ENCODE measurements at places on chromosomes 7 and 10. TPM values are rescaled to one million over a fixed set of nuclear protein-coding genes. Genes with fewer than 3 reads are reported as not detected.
A peak's percentile ranks its signal among the peaks of the same experiment; 100 is the strongest.

Gene SRRM3
- total RNA-seq, result 0.27 TPM

GRCh38 chr10:5978230-5978489, 817 bp upstream of the IL15RA start:
- no peak for DNase-seq

GRCh38 chr10:71863203-71863602, 12.2 kb upstream of the PSAP start:
- peak; percentile 61 for DNase-seq

DNA sequence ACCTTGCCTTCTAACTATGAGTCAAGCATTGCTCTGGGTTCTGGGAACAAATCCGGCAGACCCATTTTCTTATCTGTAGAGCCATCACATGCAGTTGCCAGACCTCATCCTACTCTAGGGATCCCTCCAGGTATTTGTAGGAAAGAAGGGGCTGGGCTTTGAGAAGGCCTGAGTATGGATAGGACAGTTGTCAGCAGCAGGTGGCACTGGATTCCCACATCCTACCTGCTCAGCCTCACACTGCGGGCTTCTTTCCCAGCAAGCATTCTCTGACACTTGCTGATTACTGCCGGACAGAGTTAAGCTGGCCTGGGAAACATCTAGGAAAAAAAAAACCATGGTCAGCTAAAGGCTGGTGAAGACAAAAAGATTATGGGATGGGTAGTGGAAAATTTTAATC, 224.1 kb downstream of the CCSER2 start:
- DNase-seq, result no peak

Gene ZNF32
- total RNA-seq, result 34.2 TPM

DNA sequence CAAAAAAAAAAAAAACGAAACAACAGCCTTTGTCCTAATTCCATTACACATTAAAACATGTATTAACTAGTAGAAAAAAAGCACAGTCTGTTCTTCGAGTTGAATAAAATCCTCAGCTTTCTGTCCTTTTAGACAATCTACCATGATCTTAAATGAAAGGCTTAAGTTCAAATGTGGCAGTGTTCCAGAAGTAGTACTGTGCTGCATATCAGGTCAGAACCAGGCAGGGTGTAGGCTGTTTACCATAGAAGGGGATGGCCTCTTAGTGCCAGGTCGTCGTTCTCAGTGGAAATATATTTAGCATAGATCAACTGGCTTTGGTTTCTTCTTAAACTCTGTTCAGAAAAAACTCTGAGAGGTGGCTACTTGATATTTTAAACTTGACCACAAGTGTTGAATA, 612.0 kb downstream of the CNTNAP2 start:
- DNase-seq, result no peak

DNA sequence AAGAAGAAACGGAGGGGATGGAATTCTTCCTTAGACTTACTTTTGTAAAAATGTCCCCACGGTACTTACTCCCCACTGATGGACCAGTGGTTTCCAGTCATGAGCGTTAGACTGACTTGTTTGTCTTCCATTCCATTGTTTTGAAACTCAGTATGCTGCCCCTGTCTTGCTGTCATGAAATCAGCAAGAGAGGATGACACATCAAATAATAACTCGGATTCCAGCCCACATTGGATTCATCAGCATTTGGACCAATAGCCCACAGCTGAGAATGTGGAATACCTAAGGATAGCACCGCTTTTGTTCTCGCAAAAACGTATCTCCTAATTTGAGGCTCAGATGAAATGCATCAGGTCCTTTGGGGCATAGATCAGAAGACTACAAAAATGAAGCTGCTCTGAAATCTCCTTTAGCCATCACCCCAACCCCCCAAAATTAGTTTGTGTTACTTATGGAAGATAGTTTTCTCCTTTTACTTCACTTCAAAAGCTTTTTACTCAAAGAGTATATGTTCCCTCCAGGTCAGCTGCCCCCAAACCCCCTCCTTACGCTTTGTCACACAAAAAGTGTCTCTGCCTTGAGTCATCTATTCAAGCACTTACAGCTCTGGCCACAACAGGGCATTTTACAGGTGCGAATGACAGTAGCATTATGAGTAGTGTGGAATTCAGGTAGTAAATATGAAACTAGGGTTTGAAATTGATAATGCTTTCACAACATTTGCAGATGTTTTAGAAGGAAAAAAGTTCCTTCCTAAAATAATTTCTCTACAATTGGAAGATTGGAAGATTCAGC, 158.7 kb upstream of the LANCL2 start:
- DNase-seq, result peak; percentile 32

Gene RHBDD2
- 92.7 TPM for total RNA-seq

DNA sequence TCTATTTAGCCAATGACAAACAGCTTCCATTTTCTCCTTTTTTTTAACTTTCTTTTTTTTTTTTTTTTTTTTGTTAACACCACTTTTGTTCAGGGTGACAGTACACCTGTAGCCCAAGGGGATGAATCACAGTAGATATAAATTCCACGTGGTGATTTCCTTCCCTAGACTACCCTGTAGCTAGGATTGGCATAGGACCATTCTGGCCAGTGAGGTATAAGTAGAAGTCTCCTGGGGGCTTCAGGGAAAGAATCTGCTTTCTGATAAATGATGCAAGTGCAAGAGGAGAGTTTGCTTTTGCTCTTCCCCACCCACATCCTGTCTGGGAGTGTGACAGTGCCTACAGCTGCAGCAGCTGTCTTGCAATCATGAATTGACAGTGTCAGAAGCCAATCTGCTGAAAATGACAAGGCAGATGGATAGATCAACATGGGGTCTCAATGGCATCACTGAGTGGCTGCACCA, 63.2 kb upstream of the TOMM7 start:
- DNase-seq, result peak; percentile 15

Gene GDF2
- not detected for total RNA-seq

Gene GARIN1A
- 0.02 TPM for total RNA-seq

Gene SOSTDC1
- total RNA-seq, result not detected

DNA sequence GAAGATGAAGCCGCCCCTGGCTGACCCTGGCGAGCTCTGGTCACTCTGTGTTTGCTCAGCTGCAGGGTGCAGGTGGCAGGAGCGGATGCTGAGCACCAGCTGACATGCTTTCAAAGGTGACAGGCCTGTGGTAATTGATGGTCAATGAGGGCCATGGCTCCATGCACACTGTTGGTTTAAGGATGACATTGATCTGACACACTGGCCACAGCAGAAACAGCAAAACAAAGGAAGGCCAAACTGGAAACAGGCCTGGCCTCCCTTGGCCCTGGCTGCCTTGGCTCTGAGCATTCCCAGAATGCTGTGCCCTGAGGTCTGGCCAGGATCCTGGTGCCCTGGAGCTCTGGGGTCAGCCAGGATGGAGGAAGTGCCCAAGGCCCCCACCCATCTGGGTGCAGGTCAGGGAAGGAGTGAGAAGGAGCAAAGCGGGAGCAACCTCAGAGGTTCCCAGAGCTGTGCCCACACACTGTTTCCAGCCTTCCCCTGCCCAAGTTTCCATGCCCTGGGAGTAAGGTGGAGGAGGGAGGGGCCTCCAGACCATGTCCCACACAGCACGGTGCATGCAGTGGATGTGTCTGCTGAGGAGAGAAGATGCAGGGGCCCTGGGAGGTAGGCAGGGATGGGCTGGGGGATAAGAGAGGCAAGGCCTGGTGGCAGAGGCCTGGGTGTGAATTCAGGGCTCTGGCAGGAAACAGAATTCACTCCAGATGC, 302.2 kb downstream of the RPS24 start:
- DNase-seq, result peak; percentile 84

DNA sequence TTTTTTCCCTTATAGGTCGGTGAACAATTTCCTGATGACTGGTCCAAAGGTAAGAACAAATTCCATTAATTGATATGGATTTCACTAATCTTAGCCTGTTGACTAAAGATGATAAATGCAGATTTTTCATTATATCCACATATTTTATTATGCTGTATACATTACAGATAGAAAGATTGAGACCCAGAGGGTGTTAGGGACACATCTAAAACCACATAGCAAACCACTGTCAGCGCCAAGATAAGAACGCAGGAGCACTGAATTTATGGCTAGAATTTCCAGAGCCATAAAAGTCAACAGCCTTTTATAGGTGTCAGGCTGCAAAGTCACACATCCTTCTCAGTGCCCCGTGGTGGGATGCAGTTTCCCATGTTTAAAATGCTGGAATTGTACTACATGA, 16.2 kb downstream of the WNT8B start:
- DNase-seq, result no peak

- DNase-seq, result peak; percentile 97
These were observed 557.0 kb upstream of the IGFBP3 start for GRCh38 chr7:46478046-46478445.

- DNase-seq, result no peak
These were observed 45.7 kb downstream of the SEM1 start for GRCh38 chr7:96663871-96664445.

GRCh38 chr7:21480693-21481403, 53.0 kb downstream of the SP4 start:
- no peak for DNase-seq

DNA sequence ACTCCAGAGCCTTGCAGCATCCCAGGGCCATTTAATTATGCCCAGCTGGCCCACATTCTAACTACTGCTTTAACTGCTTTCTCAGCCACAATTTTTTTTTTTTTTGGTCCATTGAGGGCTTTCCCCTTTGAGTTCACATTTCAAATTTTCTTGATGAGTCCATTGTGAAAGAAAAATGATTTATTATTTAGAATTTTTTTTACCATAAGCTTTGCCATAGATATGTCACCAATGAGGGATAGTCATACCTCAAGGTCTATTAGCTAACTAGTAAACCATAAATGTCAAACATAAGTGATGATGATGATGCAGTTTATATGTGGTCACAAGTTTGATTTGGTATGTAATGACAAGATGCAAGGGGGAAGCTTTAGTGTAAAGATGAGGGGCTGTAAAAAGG, 282.9 kb downstream of the BICC1 start:
- DNase-seq, result no peak

GRCh38 chr10:56823849-56824248, 462.8 kb upstream of the ZWINT start:
- no peak for DNase-seq

GRCh38 chr10:5399332-5399731, 5.3 kb downstream of the TUBAL3 start:
- DNase-seq, result no peak

GRCh38 chr10:74871595-74872382, 45.4 kb downstream of the KAT6B start:
- DNase-seq, result no peak

DNA sequence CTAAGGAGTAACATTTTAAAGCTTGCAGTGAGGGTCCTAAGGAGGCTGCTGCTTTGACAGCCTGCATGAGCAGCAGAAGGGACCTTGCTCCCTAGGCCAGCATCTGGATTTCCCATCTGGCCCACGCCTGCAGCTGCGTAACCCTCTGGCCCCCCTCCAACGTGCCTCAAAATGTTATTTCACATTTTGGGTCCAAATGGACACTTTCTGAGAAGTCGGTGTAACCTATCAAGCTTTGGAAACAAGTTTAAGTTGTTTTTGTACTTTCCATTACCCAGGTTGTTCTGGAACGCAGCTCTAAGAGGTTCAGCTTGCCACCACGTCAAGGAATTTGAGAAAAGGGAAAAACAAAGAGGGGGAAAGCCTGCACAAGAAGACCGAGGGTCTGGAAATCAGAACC, 338.3 kb downstream of the KCNMA1 start:
- no peak for DNase-seq

Gene CTAGE8
- 0.05 TPM for total RNA-seq

GRCh38 chr10:93309062-93309461, 173.1 kb downstream of the MYOF start:
- peak; percentile 62 for DNase-seq

- no peak for DNase-seq
These were observed 269.1 kb downstream of the ZNF248 start for GRCh38 chr10:37588299-37588698.

GRCh38 chr10:99943908-99944307, 65.8 kb downstream of the DNMBP start:
- no peak for DNase-seq

Gene SYT15B
- total RNA-seq, result 0.05 TPM

DNA sequence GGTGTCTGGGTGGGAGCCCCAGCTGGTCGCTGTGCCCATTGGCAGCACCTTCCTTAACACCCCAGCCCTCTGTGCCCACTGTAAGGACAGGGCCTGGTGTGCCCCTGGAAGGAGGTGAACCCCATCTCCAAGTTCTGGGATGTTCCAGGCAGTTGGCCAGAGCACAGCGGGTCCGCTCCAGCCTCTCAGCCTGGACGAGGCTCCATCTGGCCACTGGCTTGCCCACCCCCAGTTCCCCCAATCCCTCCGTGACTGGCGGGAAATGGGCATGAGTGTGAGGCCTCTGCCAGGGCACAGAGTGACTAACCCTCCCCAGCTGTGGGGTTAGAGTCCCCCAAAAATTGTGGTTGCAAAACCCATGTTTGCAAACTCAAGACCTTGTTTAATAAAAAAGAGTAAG, 15.6 kb downstream of the GRIFIN start:
- DNase-seq, result no peak

GRCh38 chr7:36565792-36566356, 158.4 kb downstream of the AOAH start:
- DNase-seq, result no peak

Gene CD36
- total RNA-seq, result 9.4 TPM

DNA sequence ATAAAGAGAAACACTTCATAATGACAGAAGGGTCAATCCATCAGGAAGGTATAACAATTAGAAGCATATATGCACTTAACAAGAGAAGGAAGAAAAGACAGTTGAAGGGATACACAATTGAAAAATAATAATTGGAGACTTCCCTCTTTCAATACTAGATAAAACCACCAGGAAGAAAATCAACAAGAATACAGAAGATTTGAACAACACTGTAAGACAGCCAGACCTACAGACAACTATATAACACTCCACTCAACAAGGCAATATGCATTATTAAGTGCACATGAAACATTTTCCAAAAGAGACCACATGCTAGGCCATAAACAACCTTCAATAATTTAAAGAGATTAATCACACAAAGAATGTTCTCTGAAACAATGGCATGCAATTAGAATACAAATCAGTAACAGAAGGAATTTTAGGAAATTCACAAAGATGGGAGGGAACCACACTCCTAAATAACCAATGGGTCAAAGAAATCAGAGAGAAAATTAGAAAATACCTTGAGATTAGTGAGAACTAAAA, 35.1 kb downstream of the ZNF438 start:
- DNase-seq, result no peak

Gene NYAP1
- total RNA-seq, result not detected

DNA sequence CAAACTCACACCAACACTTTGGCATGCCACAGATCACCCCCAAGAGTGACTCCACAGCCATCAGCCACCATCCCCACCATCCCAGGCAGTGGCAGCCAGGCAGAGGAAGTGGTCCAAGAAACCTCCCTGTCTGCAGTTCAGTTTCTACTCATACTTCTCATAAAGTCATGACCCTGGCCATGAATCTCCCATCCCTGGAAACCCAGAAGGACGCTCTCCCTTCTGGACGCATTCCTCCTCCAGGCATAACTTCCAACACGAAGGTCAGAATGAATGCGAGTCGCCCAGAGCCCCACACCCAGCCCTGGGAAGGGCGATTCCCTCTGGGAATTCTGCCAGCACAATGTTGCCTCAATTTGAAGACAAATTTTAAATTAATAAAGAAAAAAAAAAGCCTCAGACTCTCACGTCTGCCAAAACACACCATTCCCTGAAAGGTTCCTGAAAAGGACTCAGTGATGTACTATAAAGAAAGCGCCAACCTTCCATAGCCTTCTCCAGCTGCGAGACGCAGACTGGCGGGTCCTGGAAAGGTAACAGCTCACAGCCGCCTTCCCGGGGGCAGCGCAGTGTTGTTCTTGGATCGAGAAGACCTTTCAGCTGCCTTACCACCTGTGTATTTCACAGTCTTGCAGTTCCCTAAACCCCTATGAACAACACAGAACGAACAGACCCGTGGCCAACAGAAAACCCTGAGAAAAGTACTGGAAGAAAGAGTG, 307.6 kb downstream of the FRMD4A start:
- DNase-seq, result peak; percentile 42

Gene SPDYE5
- not detected for total RNA-seq

Measured in M059J (cell line).